ENCODE measurements at places on chromosomes 5 and 9.

DNA sequence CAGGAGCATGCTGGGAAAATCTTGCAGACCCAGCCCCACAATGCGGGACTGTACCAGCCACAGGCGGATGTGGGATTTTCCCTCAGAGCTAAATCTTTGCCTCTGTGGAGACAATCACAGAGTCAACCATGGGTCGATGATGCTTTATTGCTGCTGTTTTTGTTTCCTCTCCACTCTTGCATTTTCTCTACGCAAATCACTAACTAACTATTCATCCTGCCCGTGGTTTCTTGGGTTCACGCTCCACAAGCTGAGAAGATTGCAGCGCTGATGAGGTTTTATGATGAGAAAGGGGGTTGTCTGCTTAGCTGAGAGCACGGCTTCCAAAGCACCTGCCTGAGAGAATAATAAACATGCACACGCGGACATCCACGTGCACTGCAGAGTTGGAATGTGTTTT, 500.2 kb upstream of the ADAMTS16 start:
- no peak overlapping the region for H3K27ac ChIP-seq
- no peaks in the 10 kb centered on the region for H3K4me1 ChIP-seq
- no peaks in the 10 kb centered on the region for H3K36me3 ChIP-seq
- no peak overlapping the region for H3K4me3 ChIP-seq
- DNase-seq, result no peak

DNA sequence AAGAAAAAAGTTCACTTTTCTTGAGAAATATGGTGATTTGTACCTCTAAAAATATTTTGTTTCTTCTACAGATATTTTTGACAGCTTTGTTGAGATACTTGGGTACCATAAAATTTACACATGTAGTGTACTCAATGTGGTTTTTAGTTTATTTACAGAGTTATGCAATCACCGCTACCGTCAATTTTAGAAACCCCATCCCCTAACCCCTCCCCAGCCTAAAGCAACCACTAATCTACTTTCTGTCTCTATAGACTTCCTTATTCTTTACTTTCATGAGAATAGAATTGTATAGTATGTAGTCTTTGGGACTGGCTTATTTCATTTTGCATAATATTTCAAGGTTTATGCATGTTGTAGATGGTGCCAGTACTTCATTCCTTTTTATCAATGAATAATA, 45.0 kb upstream of the TDRD7 start:
- DNase-seq, result no peak
- peaks cover 6% of the 10 kb centered on the region for H3K4me1 ChIP-seq
- no peaks in the 10 kb centered on the region for H3K27me3 ChIP-seq
- H3K27ac ChIP-seq, result no peak overlapping the region
- peaks cover 53% of the 10 kb centered on the region for H3K36me3 ChIP-seq

GRCh38 chr5:5979377-5979760, 399.0 kb downstream of the MED10 start:
- no peaks in the 10 kb centered on the region for H3K36me3 ChIP-seq
- H3K4me3 ChIP-seq, result no peak overlapping the region
- DNase-seq, result no peak
- H3K27me3 ChIP-seq, result peaks cover 8% of the 10 kb centered on the region
- no peak overlapping the region for H3K27ac ChIP-seq

- H3K4me1 ChIP-seq, result peaks cover 5% of the 10 kb centered on the region
- no peak overlapping the region for H3K27ac ChIP-seq
- H3K36me3 ChIP-seq, result peaks cover 55% of the 10 kb centered on the region
- no peaks in the 10 kb centered on the region for H3K27me3 ChIP-seq
- H3K4me3 ChIP-seq, result no peak overlapping the region
These were observed 214.4 kb downstream of the SEMA6A start for GRCh38 chr5:116360008-116360853.

GRCh38 chr5:1975898-1976765, 93.4 kb upstream of the IRX4 start:
- no peaks in the 10 kb centered on the region for H3K36me3 ChIP-seq
- H3K27me3 ChIP-seq, result peaks cover 16% of the 10 kb centered on the region
- no peak overlapping the region for H3K27ac ChIP-seq
- no peaks in the 10 kb centered on the region for H3K4me1 ChIP-seq
- DNase-seq, result no peak
- H3K4me3 ChIP-seq, result no peak overlapping the region
